CD4-positive, alpha-beta T cell treated with Interleukin-12 subunit alpha and Interleukin-12 subunit beta, for 1 hour (primary cell): ENCODE measurements at places on chromosomes 12 and 14.

DNA sequence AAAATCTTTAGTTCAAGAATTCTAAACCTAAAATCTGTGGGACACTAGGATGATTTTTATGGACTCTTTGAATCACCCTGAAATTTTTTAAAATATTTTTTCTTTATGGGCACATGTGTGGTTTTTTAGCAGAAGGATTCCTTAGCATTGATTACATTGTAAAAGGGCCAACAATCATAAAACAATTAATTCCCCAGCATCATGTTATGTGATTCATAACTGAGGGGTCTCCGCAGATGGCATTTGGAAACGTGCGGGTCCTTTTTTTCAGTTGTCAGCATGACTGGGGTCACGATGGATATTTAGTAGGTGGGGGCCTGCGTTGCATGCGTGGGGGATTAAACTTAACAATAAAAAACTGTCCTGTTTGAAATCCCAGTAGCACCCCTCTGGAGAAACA lies 52.5 kb downstream of the NTF3 start:
- no peak for DNase-seq

GRCh38 chr14:66629499-66629898 lies 121.6 kb downstream of the GPHN start:
- no peak for DNase-seq

DNA sequence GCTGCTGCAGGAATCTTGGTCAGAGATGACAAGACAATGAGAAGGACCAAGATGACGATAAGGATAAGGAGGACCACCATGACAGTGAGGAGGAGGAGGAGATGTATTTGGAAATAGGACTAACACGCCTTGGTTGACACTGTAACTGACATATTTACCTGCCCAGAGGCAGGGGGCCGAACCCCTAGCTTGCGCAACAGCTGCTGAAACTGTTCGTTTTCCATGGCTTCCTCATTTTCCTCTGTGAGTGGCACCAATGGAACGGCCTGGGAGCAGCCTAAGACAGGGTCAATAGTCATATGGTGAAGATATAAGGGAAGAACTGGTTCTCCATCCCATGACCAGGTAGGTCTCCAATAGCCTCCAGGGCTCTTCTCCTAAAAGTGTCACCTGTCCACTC lies 28.8 kb downstream of the TIMELESS start:
- DNase-seq: no peak

DNA sequence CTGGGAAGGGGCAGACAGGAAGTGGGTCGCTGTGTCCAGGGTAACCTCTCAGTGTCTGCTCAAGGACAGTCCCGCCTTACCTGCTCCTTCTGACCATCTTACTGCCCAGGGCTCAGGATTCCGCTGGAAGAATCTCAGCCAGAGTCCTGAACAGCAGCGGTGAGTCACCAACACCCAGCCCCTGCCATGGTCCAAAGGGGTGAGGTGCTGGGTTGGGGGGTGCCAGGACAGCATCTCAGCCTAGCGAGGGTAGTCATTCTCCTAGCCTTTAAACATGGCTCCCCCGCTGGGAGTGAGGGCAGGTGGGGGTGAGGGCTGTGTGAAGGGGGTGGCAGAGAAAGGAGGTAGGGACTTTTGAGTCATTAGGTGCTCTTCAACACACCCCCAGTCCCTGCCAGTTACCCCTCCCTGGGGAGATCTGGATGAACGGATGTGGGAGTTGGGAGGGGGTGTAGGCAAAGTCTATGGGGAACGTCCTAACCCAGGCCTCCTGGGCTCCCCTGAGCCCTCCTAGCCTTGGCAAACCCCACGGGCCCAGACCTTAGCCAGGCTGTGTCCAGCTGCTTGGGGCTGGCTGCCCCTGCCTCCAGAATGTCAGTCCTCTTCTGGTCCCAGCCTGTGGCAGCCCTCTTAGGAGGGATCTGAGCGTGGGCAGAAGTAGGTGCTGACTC lies 2.5 kb downstream of the TAMALIN start:
- DNase-seq: no peak

DNA sequence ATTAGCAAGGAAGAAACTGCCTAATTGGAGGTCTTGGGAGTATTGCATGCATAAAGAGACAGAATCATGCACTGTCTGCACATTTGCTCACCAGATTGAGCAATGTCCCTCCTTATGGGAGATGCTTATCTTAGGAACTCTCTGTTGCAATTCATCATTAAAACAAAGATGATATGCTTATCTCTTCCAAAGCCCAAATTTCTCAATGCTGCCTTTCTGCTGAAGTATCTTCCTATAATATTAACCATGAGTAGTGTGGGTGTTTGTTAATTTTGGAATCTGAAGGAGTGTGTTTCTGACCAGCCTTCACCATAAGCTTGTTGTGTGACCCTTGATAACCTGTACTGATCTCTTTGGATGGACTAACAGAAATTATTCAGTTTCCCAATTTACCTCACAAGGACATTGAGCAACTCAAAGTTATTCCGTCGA lies 1257.6 kb upstream of the FLRT2 start:
- DNase-seq: no peak

DNA sequence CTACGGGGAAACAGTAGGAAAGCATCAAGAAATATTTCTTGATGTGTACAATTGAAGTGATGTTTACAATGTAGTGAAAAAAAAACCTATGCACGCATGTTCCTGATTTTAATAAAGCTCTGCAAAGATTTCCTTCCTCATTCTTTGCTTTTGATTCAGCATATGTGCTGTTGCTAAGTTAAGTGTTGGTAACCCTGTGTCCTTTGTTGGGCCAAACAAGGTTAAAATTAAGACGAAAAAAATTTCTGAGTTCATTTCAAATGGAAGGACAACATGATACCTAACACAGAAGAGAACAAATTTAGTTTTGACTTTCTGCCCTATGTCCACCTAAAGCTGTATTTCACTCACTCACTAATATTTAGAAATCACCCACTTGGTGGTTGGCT lies 62.8 kb downstream of the PPP2R5C start:
- DNase-seq: no peak

DNA sequence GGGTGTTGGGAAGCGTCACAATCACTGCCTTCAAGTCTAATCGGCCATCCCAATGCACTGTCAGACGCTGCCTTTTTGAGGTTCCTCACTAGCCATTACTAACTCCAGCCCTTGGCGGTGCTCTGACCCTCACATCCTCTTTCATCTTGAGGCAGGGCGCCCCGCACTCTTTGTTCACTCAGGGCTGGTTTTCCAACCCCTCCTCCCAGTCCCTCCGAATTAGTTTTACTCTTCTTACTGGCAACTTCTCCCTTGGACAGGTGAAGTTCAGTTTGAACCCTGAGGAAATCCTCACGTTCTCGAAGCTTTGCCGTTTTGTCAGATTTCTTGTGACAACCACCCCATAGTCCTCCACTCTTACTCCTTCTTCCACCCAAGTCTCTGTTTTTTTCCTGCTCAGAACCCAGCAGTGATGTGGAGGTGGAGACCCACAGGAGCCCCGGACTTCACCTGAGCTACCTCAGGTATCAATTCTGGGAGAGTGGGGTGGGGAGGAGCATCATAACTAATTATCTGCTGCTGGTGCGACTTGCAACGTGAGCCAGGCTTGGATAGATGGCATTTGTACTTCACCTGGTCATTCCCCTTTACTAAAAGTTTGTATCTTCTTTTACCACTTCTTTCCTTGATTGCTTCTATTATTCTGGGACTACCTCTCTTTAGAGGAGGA lies 757 bp downstream of the ZC3H10 start:
- no peak for DNase-seq

- no peak for DNase-seq
Observed at GRCh38 chr12:6360578-6361490, 14.5 kb downstream of the SCNN1A start.

DNA sequence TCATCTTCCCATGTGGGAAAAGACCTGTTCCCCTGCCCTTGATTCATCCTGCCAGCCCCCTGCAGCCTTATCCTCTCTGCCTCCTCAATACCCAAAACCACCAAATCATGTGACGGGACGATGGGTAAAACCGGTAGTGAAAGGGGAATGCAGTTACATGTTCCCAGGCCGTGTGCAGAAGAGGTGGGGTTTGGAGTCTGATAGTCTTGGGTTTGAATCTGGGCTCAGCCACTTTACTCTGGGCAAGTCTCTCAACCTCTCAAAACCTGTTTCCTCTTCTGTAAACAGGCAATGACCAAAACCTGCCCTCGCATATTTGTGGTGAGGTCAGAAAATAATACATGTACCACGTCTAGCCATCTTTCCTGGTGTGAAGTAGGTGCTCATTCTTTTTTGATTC lies 123.0 kb downstream of the PLXNC1 start:
- DNase-seq: no peak

- DNase-seq: no peak
Observed at GRCh38 chr14:105943973-105944602, 417.7 kb downstream of the TMEM121 start.

DNA sequence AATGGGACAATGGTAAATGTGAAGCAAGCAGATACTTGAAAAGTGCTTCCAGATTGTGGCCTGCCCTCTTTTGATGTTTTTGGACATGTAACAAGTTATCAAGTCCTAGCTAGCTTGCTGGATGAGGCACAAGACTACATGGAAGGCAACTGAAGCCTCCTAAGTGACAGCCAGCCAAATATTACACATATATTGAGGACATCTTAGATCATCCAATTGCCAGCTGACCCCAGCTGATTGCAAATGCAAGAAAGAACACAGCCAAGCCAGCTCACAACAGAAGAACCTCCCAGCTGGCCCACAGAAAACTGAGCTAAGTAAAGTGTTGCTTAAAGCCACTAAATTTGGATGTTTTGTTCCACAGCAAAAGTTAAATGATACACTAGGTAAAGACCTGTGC lies 156.9 kb downstream of the SRGAP1 start:
- DNase-seq: no peak

- DNase-seq: no peak
Observed at GRCh38 chr14:76256545-76256944, 104.8 kb downstream of the GPATCH2L start.

DNA sequence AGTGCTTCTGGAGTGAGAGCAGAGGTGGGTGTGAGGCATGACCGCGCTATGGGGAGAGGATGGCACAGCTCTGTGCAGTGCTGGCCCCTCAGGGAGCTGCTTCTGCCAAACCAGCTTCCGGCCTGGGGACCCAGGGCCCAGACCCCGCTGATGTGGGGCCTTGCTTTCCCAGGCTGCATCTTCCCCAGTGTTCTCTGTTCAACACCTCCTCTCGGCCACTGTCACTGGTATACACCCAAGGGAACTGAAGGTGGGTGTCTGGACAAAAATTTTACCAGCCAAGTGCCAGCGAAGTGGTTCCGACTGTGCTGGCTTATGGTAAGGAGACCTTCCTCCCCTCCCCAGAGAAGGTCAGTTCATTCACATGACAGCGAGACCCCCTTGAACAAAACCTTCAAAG lies 179.1 kb downstream of the AACS start:
- DNase-seq: no peak

DNA sequence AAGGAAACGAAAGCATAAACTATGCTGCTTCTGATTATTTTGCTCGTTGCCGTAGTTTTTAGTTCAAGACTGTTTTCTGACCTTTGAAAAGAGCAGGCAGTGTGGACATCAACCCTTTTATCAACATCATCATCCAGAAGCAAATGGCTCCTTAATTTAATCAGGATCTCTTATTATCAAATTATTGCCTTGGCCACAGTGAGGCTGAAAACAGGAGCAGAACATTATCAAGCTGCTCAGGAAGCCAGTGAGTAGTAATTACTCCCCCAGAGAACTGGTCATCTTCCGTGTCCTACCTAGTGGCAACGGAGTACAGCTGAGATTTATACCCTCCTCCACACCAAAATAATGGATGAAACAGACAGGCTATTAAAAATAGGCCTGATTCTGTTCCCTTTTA lies 2.2 kb upstream of the DIABLO start:
- no peak for DNase-seq

DNA sequence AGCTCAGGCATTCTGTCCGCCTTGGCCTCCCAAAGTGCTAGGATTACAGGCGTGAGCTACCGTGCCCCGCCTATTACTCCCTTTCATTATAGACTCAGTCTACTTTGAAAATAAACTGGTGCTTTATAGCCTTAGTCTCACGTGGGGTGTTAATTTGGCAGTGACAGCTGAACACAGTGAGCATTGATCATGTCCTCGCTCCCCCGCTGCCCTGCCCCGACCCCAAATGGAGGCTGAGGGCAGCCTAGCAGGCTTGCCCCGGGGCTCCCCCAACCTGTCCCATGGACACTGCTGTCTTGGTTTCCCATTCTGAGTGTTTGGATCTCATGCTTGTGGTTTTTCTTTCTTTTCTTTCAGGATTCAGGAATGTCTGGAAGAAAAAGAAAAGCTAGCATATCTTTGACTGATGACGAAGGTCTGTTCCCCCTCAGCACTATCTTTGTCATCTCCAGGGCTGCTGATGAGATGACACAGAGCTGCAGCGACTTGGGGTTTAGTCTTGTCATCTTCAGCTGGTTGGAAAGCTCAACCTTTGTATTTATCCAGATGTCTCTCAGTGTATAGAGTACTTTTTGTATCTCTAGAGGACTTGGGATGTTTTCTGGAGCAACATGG lies 42.2 kb downstream of the EP400 start:
- DNase-seq: no peak

DNA sequence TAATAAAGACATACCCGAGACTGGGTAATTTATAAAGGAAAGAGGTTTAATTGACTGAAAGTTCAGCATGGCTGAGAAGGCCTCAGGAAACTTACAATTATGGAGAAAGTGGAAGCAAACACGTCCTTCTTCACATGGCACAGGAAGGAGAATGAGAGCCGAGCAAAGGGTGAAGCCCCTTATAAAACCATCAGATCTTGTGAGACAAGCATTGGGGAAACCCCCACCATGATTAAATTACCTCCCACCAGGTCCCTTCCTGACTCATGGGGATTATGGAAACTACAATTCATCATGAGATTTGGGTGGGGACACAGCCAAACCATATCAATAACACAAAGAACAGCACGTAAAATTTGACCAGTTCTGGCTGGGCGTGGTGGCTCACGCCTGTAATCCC lies 85.6 kb upstream of the ATF7IP start:
- no peak for DNase-seq

DNA sequence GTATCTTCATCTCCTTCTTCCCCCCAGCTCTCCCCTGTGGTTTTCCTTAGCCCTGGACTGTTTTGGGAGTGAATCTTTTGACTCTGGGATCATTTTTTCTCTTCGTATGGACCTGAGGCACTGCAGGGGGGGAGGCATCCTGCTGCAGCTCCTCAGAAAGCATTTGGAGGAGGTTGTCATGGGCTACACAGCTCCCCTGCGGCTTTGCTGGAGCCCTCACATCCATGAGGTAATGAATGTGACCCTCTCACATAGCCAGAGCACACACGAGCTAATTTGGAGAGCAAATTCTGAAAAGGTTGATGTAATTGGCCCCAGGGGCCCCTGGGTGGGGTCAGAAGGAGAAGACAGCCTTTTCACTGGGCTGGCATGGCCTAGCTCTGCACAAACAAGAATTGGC lies 110.9 kb downstream of the PAH start:
- DNase-seq: no peak

- no peak for DNase-seq
Observed at GRCh38 chr12:87086118-87086891, 830.1 kb upstream of the MGAT4C start.

DNA sequence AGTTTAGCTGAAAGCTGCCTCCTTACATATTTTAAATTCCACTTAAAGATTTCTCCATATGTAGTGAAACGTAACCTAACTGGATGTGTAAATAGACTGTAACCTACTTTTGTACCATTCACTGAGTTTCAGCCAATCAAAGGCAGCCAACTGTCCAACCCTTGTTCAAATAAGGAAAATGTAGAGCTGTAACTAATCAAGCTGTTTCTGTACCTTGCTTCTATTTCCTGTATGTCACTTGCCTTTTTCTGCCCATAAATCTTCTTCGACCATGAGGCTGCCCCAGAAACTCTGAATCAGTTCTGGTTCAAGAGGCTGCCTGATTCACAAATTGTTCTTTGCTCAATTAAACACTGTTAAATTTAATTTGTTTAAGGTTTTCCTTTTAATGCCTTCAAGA lies 6.3 kb downstream of the SLC7A8 start:
- DNase-seq: no peak
